Right atrium auricular region (tissue), 2 donors: ENCODE measurements at places on chromosomes 5 and 9.

GRCh38 chr5:57598756-57599155 is 116.1 kb upstream of the ACTBL2 start:
- H3K4me1 ChIP-seq: peaks cover 3% of the 10 kb centered on the region
- H3K36me3 ChIP-seq: no peaks in the 10 kb centered on the region
- H3K27ac ChIP-seq: no peak overlapping the region
- H3K4me3 ChIP-seq: no peak overlapping the region
- DNase-seq: no peak

DNA sequence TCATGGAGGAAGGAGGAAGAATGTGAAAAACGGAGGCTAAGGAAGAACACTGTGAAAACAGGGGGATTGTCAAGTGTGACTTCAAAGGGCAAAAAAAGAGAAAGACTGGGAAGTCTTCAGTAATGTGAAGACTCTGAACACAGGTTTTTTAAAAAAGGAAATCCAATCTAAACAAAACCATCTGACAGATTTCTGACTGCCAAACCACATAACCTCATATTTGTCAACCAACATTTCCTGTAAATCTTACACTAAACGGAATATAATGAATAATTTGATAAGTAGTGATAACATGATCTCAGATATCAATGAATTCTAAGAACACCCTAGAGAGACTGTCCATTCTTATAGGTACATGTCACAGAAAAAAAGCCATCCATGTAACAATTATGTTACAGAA is 124.7 kb downstream of the FBN2 start:
- H3K4me1 ChIP-seq: no peaks in the 10 kb centered on the region
- no peaks in the 10 kb centered on the region for H3K27me3 ChIP-seq
- no peak overlapping the region for H3K27ac ChIP-seq
- no peak for DNase-seq
- H3K36me3 ChIP-seq: no peaks in the 10 kb centered on the region

DNA sequence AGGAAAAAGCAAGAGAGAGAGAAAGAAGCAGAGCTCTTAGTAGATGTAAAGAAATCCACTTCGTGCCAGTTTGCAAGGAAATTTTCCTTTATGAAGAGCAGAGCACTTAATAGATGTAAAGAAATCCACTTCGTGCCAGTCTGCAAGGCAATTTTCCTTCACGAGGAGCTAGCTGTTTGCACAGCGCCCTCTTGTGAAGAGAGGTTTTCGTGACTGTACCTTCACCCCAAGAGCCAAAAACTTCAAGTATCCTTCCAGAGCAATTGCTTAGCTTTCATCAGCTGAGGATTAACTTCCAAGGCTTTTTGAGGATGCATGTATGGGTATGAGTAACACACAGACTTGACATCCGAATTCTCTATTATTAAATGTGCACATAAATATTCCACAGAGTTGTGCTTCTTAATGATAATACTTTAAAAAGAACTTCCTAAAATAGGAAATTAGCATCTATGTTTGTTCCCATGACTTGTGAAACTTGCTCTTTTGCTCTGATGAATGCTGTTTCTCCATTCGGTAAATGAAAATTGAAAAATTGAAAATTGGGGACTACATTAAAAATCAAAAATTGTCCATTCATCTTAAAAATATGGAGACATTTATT is 525.6 kb downstream of the PDE4D start:
- no peak overlapping the region for H3K4me3 ChIP-seq
- no peaks in the 10 kb centered on the region for H3K27me3 ChIP-seq
- no peak overlapping the region for H3K27ac ChIP-seq

GRCh38 chr9:13832446-13832845 is 481.5 kb downstream of the NFIB start:
- H3K27me3 ChIP-seq: no peaks in the 10 kb centered on the region
- H3K4me1 ChIP-seq: no peaks in the 10 kb centered on the region
- no peak overlapping the region for H3K4me3 ChIP-seq
- no peak overlapping the region for H3K27ac ChIP-seq
- DNase-seq: no peak

- H3K36me3 ChIP-seq: no peaks in the 10 kb centered on the region
- no peak for DNase-seq
- H3K4me1 ChIP-seq: peaks cover 5% of the 10 kb centered on the region
- H3K27me3 ChIP-seq: no peaks in the 10 kb centered on the region
- H3K4me3 ChIP-seq: no peak overlapping the region
These were observed 68.7 kb downstream of the MSX2 start for GRCh38 chr5:174793076-174793475.

- no peaks in the 10 kb centered on the region for H3K36me3 ChIP-seq
- H3K4me3 ChIP-seq: no peak overlapping the region
- H3K27ac ChIP-seq: no peak overlapping the region
- no peaks in the 10 kb centered on the region for H3K27me3 ChIP-seq
- DNase-seq: no peak
These were observed 5.6 kb upstream of the PPP2R2B start for GRCh38 chr5:146884066-146884626.

GRCh38 chr9:3385871-3386270 is 139.9 kb downstream of the RFX3 start:
- H3K36me3 ChIP-seq: no peaks in the 10 kb centered on the region
- no peak for DNase-seq
- H3K4me1 ChIP-seq: no peaks in the 10 kb centered on the region
- H3K4me3 ChIP-seq: no peak overlapping the region
- H3K27ac ChIP-seq: no peak overlapping the region
- no peaks in the 10 kb centered on the region for H3K27me3 ChIP-seq

- H3K4me1 ChIP-seq: no peaks in the 10 kb centered on the region
- no peaks in the 10 kb centered on the region for H3K27me3 ChIP-seq
- H3K4me3 ChIP-seq: no peak within 1 kb of the TSS
- DNase-seq: no peak
- H3K27ac ChIP-seq: no peak within 1 kb of the TSS
These were observed at the start of gene PCAT7 for GRCh38 chr9:94554439-94555331. Gene PCAT7 (plus strand): TSS chr9:94555083.

DNA sequence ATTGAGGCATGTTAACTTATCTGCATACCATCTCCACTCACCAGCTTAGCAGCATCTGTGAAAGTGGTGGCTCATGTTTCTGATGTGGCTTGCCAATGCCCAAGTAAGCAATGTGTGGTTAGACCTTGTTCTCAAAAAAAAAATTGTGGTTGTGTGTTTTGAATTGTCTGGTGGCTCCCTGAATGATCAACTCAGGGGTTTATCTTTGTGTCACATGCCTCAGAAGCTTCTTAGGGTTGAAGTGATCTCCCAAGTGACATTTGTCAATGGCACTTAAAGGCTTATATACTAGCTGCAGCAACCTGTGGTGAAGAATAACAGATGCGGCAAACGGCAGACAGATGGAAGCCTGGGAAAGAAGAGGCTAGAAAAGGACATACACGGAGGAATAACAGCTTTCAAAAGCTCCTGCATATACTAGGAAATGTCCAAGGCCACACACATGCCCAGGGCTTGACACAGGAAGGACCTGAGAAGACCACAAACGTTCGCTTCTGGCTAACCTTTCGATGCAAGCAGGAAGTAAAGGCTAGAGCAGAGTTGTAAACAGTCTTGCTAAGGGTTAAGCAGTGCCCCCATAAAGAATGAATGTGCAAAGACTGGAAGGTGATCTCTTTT is 42.2 kb upstream of the FSD1L start:
- no peaks in the 10 kb centered on the region for H3K4me1 ChIP-seq
- H3K27me3 ChIP-seq: no peaks in the 10 kb centered on the region
- no peak overlapping the region for H3K4me3 ChIP-seq
- H3K36me3 ChIP-seq: no peaks in the 10 kb centered on the region
- DNase-seq: no peak

DNA sequence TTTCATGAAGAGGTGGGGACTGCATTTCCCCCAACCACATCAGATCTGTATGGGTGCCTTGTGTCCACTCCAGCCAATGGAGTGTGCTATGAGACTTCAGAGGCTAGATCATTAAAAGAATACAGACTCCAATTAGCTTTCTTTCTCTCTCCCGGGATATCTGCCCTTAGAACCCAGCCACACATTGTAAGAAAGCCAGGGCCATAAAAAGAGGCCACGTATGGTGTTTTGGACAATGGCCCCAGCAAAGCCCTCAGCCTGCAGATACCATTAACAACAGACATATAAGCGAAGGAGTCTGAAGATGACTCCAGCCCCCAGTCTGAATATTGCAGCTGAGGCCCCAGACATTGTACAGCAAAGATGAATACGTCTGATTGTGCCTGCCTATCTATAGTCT is 21.5 kb downstream of the IL6ST start:
- no peak overlapping the region for H3K4me3 ChIP-seq
- no peaks in the 10 kb centered on the region for H3K27me3 ChIP-seq
- no peak for DNase-seq
- H3K4me1 ChIP-seq: no peaks in the 10 kb centered on the region
- no peak overlapping the region for H3K27ac ChIP-seq

DNA sequence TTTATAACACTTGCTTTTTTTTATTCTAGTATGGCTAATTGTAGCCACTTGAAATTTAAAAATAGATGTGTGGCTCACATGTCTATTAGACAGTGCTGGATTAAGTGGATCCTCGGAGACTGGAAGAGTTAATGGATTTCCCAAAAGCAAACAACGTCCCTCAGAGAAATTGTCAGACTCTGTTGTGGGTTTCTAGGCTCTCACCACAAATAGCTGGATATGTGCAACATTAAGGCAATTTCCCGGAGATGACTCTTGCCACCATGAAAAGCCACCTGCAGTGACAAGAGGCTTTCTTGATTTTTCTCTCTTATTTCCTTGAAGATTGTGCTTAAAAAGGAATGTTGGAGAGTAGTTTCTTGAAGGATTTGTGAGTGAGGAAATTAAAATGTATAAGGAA is 43.2 kb downstream of the TMEM167A start:
- H3K36me3 ChIP-seq: no peaks in the 10 kb centered on the region
- no peak overlapping the region for H3K4me3 ChIP-seq
- no peaks in the 10 kb centered on the region for H3K4me1 ChIP-seq
- H3K27me3 ChIP-seq: no peaks in the 10 kb centered on the region
